ENCODE measurements at places on chromosomes 6 and 20. TPM values are rescaled to one million over a fixed set of nuclear protein-coding genes. Genes with fewer than 3 reads are reported as not detected.

TAGAP gene
- total RNA-seq, result 167 TPM

SYCP2L gene
- total RNA-seq, result not detected

AVP gene
- total RNA-seq, result not detected

- peaks cover 29% of the 10 kb centered on the region for H3K4me1 ChIP-seq
- peak overlapping the region; percentile 13 for H3K4me3 ChIP-seq
- H3K27me3 ChIP-seq, result peaks cover 41% of the 10 kb centered on the region
- peak; percentile 69 for DNase-seq
- H3K36me3 ChIP-seq, result peaks cover 2% of the 10 kb centered on the region
- H3K27ac ChIP-seq, result peak overlapping the region; percentile 71
Observed at GRCh38 chr6:3209114-3210023, 18.1 kb downstream of the TUBB2B start.

GRCh38 chr6:7424967-7425807 is 35.6 kb downstream of the RIOK1 start:
- no peaks in the 10 kb centered on the region for H3K4me1 ChIP-seq
- H3K36me3 ChIP-seq, result no peaks in the 10 kb centered on the region
- H3K27ac ChIP-seq, result no peak overlapping the region
- H3K4me3 ChIP-seq, result no peak overlapping the region
- no peaks in the 10 kb centered on the region for H3K27me3 ChIP-seq

GRCh38 chr6:21067521-21067920 is 526.0 kb upstream of the SOX4 start:
- H3K27ac ChIP-seq, result no peak overlapping the region
- DNase-seq, result no peak
- no peak overlapping the region for H3K4me3 ChIP-seq
- peaks cover 3% of the 10 kb centered on the region for H3K4me1 ChIP-seq
- no peaks in the 10 kb centered on the region for H3K27me3 ChIP-seq
